IPS DF 19.7 (cell line): ENCODE measurements at places on chromosomes 11 and 22.

GRCh38 chr22:32080904-32081303, 37.8 kb downstream of the SLC5A1 start:
- DNase-seq = peak; percentile 52

GRCh38 chr11:79170321-79170720, 270.5 kb downstream of the TENM4 start:
- DNase-seq = no peak

GRCh38 chr11:70305501-70305900, 35.0 kb downstream of the PPFIA1 start:
- DNase-seq = no peak

- DNase-seq = no peak
Measured at GRCh38 chr11:24965748-24966147, 468.9 kb downstream of the LUZP2 start.

DNA sequence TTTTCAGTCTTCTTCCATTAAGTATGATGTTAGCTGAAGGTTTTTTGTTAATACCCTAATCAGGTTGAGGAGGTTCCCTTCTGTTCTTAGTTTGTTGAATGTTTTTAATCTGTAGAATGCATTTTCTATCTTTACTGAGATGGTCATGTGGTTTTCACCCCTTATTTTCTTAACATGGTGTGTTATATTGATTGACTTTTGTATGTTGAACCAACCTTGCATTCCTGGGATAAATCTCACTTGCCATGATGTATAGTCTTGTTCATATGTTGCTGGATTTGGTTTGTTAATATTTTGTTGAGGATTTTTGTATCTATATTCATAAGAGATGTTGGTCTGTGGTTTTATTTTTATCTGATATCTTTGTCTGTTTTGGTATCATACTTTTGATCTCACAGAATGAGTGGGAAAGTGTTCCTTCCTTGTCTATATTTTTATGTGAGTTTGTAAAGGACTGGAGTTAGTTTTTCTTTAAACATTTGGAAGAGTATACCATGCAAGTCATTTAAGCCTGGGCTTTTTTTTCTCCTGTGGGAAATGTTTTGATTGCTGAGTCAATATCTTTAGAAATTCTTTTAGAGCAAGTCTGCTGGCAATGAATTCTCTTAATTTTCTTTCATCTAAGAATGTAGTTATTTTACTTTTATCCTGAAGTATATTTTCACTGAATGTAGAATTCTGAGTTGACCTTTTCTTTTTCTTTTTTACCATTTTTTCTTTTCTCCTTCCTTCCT, 5.5 kb upstream of the P4HA3 start:
- no peak for DNase-seq

- no peak for DNase-seq
Measured at GRCh38 chr22:36765131-36765942, 10.6 kb downstream of the IFT27 start.
